Epithelial cell of proximal tubule (primary cell): ENCODE measurements at places on chromosomes 12 and 14.

GRCh38 chr12:25971654-25972041, 13.2 kb downstream of the RASSF8 start:
- DNase-seq = no peak

- DNase-seq = no peak
Measured at GRCh38 chr12:116978791-116979508, 68.2 kb downstream of the FBXW8 start.

DNA sequence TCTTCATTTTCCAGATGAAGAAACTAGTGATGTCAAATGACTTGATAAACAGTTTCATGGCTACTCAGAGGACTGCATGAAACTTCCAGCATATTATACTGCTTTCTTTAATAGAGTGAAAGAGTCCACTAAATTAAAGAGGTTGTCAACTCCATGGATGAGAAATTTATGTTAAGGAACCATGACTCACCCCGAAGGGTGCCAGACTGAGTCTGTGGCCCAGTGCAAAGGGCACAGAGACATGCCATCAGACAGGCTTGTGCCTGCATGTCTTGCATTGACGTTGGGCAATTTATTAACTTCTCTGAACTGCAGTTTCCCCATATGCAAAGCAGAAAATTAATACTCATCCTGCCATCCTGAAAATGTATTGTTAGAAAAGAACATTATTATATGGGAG, 382.4 kb downstream of the APAF1 start:
- peak; percentile 22 for DNase-seq

- DNase-seq = no peak
Measured at GRCh38 chr12:3117144-3117581, 40.0 kb downstream of the TSPAN9 start.

DNA sequence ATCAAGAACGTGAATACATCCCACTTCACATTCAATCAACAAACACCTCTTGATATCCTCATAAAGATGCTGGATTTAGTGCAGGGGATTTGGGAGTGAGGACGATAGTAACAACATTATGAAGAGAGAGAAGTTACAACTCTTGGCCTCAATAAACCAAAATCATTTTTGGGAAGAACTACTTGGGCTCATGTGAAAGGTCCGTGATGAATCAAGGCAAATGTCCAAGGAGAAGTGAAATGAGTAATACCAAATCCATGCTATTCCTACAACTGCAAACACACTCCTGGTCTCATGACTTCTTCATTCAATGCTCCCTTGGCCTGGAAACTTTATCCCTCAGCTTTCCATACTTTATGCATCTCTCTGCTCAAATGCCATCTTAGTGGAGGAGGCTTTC, 162.0 kb upstream of the LMNTD1 start:
- no peak for DNase-seq

GRCh38 chr12:13022851-13023271, 21.3 kb upstream of the FAM234B start:
- no peak for DNase-seq

DNA sequence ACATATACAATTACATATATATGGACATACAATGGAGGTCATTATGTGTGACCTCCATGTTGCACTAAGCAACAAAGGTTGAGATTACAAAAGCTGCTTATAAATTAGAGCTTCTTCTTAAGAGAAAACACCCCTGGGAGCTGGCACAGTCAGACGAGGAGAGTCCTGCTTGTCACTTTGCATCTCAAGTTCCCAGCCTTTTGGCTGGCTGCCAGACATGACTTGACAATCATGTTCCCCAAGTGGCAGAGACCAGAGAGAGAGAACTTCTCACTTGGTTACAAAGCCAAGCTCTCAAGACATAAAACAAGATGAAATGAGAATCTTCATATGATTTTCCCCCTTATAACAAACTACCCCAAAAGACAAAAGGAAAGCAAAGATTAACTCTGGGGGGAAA, 8.5 kb upstream of the SYNJ2BP start:
- no peak for DNase-seq

DNA sequence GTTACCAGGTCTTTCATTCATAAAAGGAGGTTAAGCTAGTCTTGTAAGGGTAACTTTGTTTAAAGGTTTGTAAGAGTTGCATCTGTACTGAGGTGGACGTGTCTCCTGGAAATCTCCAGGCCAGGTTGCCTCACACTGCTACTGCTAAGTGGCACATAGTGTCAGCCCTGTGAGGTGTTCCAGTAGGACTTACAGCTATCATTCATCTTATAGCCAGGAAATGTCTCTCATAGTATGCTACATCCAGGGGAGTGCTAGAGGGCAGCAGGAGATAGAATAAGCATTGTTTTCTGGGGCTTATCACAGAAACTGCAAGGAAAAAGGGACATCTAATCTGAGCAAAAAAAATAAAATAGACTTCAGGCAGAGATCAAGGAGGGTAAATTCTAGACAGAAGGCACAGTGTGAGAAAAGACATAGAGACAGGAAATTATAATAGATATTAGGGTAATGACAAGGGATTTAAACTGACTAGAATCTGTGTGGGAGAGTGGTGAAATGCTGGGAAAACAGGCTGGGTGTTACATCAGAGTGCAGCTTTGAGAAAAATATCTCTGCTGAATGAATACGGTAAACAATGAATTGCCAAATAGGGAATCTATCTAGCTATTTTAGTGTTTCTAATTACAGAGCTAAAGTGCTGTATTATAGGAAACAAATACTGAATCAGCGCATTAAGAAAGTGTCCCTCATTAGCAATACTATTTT, 205.1 kb upstream of the ABCD2 start:
- no peak for DNase-seq

GRCh38 chr14:103699901-103700752, 15.1 kb downstream of the XRCC3 start:
- no peak for DNase-seq

DNA sequence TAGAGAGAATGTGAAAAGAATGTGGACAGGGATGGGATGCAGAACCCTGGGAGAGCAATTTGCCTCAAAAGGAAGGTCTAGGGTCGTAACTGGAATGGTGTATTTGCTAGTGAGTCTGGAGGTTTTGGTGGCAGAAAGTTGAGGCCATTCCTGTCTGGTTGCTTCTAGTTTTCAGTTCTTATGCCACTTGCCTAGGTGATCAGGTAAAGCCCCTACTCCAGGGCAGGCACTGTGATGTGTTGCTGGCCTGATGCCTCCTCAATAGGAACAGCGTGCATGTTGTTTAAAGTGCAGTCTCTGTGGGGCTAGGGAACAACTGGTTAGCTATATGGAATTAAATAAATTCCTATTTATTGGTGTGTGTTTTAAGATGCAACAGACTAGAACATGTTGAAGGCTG, 6.4 kb downstream of the OS9 start:
- DNase-seq = no peak

- DNase-seq = no peak
Measured at GRCh38 chr12:5661811-5662210, 229.9 kb downstream of the NTF3 start.

- DNase-seq = no peak
Measured at GRCh38 chr14:83255727-83256090, 1722.1 kb upstream of the SEL1L start.

DNA sequence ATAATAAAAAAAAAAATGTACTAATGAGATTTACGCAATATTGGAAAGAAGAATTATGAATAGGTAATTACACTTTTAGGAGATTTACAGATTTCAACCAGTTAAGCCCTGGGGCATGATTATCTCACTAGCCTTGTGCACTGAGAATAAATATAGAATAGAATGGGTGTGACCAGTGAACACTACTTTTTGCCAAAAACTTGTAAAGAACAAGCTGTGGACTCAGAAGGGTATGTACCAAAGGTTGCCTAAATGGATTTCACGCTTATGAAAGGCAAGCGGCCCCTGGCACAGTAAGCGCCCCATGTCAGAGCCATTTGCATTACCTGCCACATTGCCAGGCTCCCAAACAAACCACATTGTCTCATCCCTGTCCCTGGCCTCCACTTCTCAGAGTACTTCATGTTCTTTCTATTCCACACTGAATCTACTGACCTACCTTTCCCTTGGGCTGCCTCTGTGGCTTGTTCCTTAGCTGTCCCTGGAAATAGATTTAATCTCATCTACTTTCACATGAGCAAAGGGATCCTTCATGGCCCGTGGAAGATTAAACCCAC, 170.6 kb upstream of the DIO2 start:
- no peak for DNase-seq

GRCh38 chr12:29346769-29347421, 34.1 kb downstream of the ERGIC2 start:
- DNase-seq = peak; percentile 37

DNA sequence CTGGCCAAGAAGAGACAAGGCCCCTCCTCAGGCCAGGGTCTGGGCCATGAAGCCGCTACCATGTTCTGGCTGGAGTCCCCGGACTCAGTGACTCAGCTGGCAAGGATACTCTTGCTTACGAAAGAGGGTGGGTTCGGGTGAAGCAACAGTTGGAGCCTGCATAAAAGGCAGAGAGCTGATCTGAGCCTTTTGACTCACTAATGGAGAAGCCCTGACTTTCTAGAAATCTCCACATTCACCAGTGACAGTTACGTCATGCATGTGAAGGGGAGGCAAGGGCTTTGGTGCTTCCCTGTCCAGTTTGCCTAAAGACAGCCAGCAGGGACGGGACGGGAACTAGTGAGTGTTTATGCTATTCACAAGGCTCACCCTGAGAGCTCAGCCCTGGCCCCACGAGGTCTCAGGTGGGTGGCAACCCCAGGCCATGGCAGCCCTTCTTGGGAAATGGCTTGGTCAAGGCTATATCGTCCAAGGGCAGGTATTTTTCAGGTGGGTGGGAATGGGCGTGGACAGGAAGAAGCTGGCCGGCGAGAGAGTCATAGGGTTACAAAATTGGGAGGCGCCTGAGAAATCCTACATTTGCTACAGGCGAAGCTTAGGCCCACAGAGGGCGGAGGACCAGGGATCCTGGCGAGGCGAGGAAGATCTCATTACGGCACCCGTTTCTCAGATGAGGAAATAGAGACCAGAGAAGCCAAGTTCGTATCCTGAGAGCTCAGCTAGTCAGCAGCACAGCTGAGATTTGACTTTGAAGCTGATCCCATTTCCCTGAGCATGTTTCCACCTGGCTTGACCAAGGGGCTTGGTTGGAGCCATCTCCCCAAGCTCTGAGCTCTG, 314.6 kb downstream of the BCL11B start:
- no peak for DNase-seq

GRCh38 chr14:69490219-69490918, 5.8 kb downstream of the PLEKHD1 start:
- DNase-seq = no peak

DNA sequence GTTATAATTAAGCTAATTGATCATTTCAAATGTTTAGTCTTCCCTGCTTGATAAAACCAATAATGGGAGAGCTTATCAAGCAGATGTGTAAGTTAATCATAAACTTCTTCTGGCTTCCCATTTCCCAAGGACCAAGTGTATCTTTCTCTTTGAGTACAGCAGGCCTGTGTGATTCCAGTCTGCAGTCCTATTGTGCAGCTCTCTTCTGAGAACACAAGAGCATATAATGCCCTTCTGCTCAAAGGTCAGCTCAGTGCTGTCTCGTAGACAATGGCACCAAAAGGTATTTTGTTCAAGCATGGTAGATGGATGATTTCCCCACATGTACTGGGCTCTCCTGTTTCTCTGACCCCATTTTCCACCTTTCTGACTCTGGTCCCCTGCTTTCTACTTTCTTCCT, 101.8 kb upstream of the DYRK2 start:
- no peak for DNase-seq

GRCh38 chr12:116603546-116604177, 44.5 kb downstream of the MAP1LC3B2 start:
- DNase-seq = no peak

- no peak for DNase-seq
Measured at GRCh38 chr14:51513281-51513680, 138.4 kb upstream of the FRMD6 start.

- DNase-seq = no peak
Measured at GRCh38 chr12:66717036-66717673, 38.3 kb upstream of the GRIP1 start.

- DNase-seq = no peak
Measured at GRCh38 chr14:89158701-89159100, 258.3 kb downstream of the FOXN3 start.

- no peak for DNase-seq
Measured at GRCh38 chr12:24839268-24839791, 109.6 kb downstream of the BCAT1 start.

GRCh38 chr12:15222219-15222618, 1.0 kb upstream of the RERG start:
- no peak for DNase-seq

DNA sequence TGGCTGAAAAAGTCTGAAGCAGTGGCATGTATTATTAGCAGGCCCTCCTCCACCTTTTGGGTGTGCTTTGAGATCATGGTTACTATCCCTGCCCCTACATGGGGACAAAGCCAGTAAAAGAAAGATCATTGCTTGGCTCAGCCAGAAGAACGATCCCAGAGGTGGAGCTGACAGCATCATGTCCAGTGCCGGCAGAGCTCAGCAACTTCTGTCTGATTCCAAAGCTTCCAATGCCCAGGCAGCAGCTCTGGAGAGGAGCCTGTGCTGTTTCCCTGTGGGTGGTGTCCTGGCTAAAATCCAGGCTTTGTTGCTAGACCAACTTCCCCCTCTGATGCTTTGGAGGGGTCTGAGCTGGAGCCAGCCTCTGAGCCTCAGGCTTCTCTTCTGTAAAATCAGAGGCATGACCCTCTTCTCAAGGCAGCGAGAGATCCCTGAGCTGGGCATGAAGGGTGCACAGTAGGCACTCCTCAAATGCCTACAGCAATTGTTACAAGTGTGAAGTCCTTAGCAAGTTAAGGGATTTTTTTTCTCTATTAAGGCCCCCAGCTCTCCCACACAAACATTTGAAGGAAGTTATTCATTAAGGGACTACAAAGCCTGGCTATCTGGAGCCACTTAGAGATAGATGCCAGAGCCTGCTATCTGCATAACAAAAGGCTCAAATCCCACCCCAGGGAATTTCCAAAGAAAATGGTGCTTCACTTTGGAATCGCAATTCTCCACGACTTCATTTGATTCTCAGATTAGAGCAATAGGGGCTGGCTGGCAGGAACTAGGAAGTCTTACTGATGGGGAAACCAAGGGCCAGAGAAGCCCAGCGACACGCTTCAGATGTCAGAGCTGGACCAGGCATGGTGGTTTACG, 10.9 kb upstream of the GSC start:
- DNase-seq = no peak

GRCh38 chr12:67484791-67485480, 163.6 kb upstream of the DYRK2 start:
- DNase-seq = no peak

DNA sequence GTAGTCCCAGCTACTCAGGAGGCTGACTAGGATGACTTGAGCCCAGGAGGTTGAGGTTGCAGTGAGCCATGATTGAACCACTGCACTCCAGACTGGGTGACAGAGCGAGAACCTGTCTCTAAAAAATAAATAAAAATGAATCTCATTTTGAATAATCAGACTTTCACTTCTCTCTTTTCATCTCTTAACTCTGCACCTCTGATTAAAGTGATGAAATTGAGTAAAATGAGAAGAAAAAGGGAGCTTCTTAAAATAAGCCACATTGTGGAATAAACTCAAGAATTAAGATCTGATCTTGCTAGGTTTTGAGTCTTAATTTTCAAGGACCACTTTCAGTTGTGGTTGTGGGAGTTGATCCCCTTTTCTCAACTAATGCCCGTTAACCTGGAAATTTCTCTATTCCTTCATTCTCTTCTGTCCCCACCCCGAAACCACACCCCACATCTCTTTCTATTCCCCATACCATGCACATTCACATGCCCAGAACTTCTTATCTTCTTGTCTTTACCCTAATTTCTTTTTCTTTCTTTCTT, 70.9 kb upstream of the ETV6 start:
- DNase-seq = no peak

GRCh38 chr12:122934722-122935121, 31.5 kb downstream of the ABCB9 start:
- no peak for DNase-seq
